Liver (tissue), 10 donors: ENCODE measurements at places on chromosomes 1 and 21. TPM values are rescaled to one million over a fixed set of nuclear protein-coding genes. Genes with fewer than 3 reads are reported as not detected.

- DNase-seq: peak; percentile 54
These were observed 26.9 kb upstream of the EPB41 start for GRCh38 chr1:28887419-28887834.

GRCh38 chr1:66166753-66167152, 367.2 kb upstream of the SGIP1 start:
- no peak for DNase-seq

DNA sequence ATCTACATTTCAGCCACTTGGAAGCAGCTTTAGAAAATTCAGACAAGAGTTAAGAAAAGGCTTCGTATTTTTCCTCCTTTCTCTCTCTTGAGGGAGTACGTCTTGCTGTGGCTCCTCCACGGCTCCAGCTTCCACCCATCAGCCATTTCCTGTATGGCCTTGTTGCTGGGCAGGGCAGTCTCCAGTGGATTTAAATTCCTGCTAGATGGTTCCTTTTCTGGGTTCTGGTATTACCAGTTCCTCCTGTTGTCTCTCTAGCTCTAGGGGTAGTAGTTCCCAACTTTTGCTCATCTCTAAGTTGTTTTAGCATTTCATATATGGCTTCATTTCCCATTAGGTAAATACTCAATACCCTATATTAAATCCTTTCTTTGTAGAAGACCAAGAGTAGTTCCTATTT, 1098.3 kb downstream of the ADGRL2 start:
- DNase-seq: no peak

GRCh38 chr1:198201956-198202784, 45.4 kb downstream of the NEK7 start:
- no peak for DNase-seq

- DNase-seq: no peak
These were observed 20.4 kb upstream of the SCAF4 start for GRCh38 chr21:31752352-31752751.

The MSH4 gene
- total RNA-seq: 0.14 TPM

The UQCRHL gene
- total RNA-seq: 2.9 TPM

The DEGS1 gene
- 26.7 TPM for total RNA-seq
